ENCODE measurements at places on chromosomes 12 and 14. TPM values are rescaled to one million over a fixed set of nuclear protein-coding genes. Genes with fewer than 3 reads are reported as not detected.

Gene NTF3
- not detected for total RNA-seq

Gene FGF6
- not detected for total RNA-seq

Gene PTPRO
- 0.07 TPM for total RNA-seq

Gene SLC35E3
- 5.9 TPM for total RNA-seq

Gene HHIPL1
- not detected for total RNA-seq

Gene C14orf93
- 7.4 TPM for total RNA-seq

Measured in HT1080 (cell line).